ENCODE measurements at places on chromosomes 11 and 22. TPM values are rescaled to one million over a fixed set of nuclear protein-coding genes. Genes with fewer than 3 reads are reported as not detected.

RFPL3 gene
- not detected for total RNA-seq

OMP gene
- total RNA-seq, result not detected

GDPD4 gene
- total RNA-seq, result not detected

ABCC8 gene
- not detected for total RNA-seq

PGA5 gene
- total RNA-seq, result not detected

FAM83F gene
- total RNA-seq, result not detected

BBOX1 gene
- not detected for total RNA-seq

OR5AK2 gene
- not detected for total RNA-seq

OOSP1 gene
- not detected for total RNA-seq

PPP2R1B gene
- total RNA-seq, result 51.7 TPM

DDIAS gene
- total RNA-seq, result 15.0 TPM

MYOD1 gene
- total RNA-seq, result not detected

LRFN4 gene
- total RNA-seq, result 14.9 TPM

NXPE4 gene
- not detected for total RNA-seq

CYP2D6 gene
- total RNA-seq, result 0.13 TPM

SERHL2 gene
- 1.3 TPM for total RNA-seq
